Glomerular endothelial cell (primary cell): ENCODE measurements at places on chromosomes 16 and 17. TPM values are rescaled to one million over a fixed set of nuclear protein-coding genes. Genes with fewer than 3 reads are reported as not detected.
A peak's percentile ranks its signal among the peaks of the same experiment; 100 is the strongest.

Gene ENPP7
- not detected in 2 replicates for total RNA-seq

Gene PPP1R1B
- total RNA-seq, result not detected in 2 replicates

- DNase-seq, result peak; percentile 54
Observed at GRCh38 chr16:53773150-53773846, 69.3 kb downstream of the FTO start.

Gene SHISA9
- total RNA-seq, result 0.47 and 1.8 TPM in 2 replicates

DNA sequence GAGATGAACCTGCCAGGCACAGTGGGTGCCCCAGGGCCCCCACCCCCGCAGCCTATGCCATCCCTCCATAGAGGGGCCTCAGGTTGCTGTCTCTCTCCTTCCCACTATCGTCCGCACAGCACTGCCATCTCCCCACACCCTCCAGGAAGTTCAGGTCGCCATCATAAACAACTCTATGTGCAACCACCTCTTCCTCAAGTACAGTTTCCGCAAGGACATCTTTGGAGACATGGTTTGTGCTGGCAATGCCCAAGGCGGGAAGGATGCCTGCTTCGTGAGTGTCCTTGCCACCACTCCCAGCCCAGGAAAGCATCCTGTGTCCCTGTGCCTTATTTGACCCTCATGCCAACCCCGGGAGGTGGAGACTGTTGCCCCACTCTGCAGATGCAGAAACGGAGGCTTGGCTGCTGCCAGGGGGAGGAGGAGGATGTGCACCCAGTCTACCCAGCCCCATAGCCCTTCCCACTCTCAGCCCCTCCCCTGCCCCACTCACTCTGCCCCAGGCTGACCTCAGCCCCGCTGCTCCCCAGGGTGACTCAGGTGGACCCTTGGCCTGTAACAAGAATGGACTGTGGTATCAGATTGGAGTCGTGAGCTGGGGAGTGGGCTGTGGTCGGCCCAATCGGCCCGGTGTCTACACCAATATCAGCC, 3.9 kb downstream of the PRSS21 start:
- no peak for DNase-seq

DNA sequence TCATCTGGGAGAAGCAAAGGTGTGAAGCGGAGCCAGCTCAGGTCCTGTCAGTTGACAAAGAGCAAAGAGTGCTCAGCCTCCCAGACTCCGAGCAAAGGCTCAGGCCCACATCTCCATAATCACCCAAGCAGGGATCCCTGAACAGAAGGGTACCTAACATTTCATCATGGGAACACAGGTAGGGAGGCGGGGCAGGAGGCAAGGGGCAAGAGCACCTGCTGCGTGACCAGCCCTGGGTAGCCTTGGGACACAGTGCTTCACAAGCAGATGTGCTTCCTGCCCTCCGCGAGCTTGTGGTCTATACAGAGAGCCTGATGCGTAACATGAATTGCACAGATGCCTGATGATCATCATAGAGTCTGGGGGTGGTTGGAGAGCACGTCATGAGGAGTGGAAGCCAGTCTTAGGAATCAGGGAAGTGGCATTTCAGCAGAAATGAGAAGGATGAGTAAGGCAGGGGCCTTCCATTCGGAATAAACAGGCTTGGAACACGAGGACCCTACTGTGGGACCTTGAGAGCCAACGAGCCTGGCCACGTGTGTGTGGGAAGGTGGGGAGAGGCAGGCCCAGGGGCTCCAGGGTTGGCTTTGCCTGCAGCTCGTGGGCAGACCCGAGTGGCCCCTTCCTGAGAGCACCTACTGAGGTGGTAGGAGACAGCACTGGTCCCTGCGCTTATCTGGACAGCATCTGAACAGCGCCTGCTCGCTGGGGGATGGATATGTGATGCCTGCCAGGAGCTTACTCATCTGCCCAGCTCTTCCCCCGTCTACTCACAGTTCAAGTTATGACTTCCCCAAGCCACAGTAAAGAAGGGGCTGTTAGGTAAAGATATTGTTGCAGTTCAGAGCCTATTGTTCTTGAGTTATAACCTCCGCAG, 125.8 kb downstream of the CCDC182 start:
- DNase-seq, result no peak
